ENCODE measurements at places on chromosomes 3 and 15.

- DNase-seq: no peak
Measured at GRCh38 chr3:59813148-59813538, 763.3 kb upstream of the CFAP20DC start.

GRCh38 chr15:27714675-27715074 is 384.4 kb downstream of the OCA2 start:
- DNase-seq: no peak

DNA sequence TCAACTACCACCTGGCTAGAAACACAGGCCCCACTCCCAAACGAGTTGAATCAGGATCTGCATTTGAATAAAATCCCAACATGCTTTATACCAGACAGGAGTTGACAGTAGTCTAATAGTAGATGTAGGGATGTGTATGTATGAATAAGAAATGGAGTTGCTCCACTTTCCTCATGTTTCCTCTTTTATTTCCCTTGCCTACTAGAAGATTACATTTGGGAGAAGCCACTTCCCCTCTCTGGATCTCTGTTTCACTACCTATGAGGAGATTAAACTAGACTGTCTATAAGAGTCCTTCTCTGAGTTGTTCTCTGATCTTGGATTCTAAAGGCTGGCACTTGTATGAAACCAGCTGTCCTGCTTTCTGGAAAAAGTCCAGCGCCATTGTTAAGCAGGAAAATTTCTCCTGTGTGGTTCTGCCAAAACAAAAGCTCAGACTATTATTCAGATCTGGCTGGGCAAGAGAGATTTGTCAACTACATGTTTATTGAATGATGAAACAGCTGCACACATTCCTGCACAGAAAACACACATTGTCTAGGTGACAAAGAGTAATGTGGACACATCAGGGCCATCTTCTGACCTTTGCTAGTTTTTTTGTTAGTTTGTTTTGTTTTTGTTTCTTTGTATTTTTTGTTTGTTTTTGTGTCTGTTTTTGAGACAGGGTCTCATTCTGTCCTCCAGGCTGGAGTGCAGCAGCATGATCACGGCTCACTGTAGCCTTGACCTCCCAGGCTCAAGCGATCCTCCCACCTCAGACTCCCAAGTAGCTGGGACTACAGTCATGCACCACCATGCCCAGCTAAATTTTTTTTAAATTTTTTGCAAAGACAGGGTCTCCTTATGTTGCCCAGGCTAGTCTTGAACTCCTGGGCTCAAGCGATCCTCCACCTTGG is 29.9 kb downstream of the ACP3 start:
- DNase-seq: peak; percentile 58

DNA sequence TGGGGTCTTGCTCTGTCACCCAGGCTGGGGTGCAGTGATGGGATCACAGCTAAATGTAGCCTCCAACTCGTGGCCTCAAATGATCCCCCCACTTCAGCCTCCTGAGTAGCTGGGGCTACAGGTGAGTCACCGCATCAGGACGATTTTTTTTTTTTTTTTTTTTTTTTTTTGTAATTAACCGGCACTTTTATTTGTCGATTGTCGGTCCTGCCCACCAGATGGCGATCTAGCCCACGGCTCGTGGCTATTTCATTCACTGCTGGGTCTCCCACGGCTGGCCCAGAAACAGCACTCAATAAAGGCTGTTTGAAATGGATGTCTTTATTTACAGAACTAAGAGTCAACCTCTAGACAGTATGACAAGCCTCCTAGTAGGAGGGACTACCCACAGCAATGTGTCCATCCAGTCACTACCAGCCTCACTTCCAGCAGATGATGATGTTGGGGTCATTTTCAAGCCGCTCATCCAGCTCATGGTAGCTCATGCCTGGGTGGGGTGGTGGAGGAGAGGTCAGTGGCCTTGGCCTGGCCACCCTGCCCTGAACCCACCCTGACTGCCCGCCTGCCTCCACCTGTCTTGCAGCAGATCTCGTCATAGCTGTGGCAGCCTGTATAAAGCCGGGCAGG is 1.8 kb upstream of the ZMYND10 start:
- peak; percentile 77 for DNase-seq

GRCh38 chr3:133620066-133620784 is 41.5 kb downstream of the TOPBP1 start:
- DNase-seq: no peak

DNA sequence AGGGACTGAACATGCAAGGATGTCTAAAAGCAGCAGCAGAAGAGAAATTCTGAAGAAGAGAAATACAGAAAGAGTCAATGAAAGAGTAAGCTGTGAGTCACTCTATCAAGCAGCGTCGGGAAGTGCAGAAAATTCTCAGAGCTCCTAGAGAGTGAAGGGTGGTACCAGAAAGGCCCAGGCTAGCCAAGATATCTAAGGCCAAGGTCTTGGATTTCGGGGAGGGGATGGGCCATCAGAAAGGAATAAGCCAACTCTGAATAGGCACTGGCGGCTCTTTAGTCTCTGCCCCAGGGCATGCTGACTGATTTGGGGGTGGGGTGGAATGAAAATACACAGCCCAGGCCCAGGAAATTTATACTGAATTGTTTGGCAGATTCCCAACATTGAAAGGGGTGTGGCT is 70.8 kb downstream of the GPR156 start:
- peak; percentile 31 for DNase-seq

DNA sequence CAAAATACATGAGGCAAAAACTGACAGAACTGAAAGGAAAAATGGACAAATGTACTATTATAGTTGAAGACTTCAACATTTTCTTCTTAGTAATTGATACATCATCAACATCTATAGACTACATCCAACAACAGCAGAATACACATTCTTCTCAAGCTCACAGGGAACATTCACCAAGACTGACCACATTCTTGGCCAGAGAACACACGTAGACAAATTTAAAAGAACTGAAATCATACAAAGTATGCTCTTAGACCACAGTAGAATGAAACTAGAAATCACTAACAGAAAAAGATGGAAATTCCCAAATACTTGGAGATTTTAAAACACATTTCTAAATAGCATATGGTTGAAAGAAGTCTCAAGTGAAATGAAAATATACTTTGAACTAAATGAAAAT is 55.1 kb upstream of the NSMCE3 start:
- DNase-seq: no peak

DNA sequence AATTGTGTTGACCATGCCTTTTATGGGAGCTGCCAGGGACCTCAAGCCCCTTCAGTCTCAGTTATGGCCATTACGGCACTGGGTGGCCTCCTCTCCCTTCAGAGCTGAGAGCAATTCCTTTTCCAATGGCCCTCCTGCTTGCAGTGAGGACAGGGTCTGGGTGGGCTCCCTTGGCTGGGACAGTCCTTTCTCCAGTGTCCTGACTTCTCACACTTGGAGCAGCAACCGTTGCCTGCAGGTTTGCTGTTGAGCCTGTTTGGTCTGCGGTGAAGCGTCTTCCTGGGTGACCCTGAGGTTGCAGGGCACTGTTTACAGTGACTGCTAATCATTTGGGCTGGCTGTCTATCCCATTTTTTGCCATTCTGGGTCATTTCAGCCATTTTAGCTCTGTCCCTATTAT is 3.5 kb upstream of the CCDC80 start:
- no peak for DNase-seq

GRCh38 chr15:72179950-72180581 is 17.5 kb downstream of the GRAMD2A start:
- no peak for DNase-seq

GRCh38 chr3:40912461-40912860 is 286.8 kb upstream of the CTNNB1 start:
- DNase-seq: no peak

- DNase-seq: peak; percentile 89
Measured at GRCh38 chr3:53238051-53238850, 17.6 kb downstream of the TKT start.

GRCh38 chr3:41143421-41144031 is 55.8 kb upstream of the CTNNB1 start:
- DNase-seq: no peak

GRCh38 chr15:69686626-69687025 is 234.0 kb downstream of the RPLP1 start:
- DNase-seq: no peak

DNA sequence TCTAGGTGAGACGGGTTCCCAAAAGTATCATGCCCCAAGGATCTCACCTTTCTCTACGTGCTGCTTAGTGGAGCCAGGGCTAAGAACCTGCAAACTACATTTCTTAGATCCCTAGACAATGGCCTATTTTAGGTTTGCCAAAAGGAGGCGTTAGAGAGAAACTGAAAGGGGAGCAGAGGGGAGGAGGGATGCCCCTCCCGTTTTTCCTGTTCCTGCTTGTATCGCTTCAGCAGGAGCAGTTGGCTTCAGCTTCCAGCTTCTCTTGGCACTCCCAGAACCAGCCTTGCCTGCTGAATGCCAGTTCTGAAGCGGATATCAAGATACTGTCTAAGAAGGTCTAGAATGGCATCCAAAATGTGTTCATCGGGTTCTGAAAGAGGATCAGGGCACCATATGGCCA is 58.4 kb upstream of the ABHD17C start:
- no peak for DNase-seq

DNA sequence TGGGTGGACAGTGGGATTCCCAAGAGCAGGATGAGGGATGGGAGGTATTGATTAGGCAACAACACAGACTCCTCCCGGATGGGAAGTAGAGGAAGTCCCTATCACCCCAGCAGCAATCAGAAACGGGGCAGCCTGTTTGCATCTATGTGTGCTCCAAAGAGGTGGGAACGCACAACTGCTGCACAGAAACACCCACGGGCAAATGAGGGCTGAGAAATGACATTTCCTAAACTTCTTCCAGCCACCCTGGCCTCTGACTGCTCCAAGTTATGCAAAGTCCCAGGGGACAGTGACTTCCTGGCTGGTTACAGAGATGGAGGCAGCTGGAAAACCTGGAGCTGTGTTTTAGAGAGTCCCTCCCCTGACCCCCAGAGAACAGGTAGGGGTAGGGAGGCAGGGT is 42.6 kb downstream of the HCN4 start:
- DNase-seq: no peak

DNA sequence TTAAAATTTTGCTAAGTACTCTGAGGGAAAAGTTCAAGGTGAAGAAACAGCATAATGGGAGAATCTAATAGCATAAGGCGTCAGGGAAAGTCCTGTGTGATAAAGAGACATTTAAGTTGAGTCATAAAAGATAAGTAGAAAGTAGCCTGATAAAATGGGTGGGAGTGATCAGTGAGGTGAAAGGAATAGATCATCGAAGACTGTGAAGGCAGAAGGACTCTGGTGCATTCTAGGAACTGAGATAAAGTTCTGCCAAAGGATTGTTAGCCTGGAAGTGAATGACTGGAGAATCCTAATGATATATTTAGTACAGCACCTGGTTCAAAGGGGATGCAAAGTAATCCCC is 149.9 kb downstream of the CFAP20DC start:
- DNase-seq: no peak

GRCh38 chr3:188270423-188270972 is 116.5 kb downstream of the LPP start:
- DNase-seq: peak; percentile 76

GRCh38 chr15:93250209-93250608 is 161.2 kb upstream of the RGMA start:
- no peak for DNase-seq

DNA sequence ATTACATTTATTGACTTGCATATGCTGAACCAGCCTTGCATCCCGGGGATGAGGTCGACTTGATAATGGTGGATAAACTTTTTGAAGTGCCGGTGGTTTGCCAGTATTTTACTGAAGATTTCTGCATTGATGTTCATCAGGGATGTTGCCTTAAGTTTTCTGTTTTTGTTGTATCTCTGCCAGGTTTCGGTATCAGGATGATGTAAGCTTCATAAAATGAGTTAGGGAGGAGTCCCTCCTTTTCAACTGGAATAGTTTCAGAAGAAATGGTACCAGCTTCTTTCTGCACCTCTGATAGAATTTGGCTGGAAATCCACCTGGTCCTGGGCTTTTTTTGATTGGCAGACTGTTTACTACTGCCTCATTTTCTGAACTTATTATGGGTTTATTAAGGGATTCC is 250.8 kb downstream of the TBC1D5 start:
- no peak for DNase-seq

DNA sequence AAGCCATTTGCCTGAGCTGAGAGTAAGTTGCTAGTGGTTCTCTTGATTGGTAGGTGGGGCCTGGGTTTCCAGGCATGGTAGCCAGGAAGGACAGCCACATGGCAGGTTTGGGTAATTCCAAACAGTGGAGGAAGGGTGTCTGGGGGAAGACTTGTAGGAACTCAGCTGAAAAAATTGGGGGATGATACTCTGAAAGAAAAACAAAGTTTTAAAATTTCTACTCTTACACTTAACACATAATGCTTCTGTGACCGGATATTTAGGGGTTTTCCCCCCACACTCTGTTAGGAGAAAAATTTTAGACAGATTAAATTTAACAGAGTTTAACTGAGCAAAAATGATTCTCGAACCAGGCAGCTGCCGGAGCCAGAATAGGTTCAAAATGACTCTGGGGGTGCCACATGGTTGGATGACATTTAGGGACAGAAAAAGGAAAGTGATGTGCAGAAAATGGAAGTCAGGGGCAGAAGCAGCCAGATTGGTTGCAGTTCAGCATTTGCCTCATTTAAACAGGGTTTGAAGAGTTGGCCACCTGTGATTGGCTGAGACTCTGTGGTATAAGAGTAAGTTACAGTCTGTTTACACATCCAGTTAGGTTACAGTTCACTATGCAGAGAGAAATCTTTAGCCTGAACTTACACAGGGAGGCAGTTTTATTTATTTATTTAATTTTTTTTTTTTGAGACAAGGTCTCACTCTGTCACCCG is 8.1 kb downstream of the B2M start:
- DNase-seq: no peak

DNA sequence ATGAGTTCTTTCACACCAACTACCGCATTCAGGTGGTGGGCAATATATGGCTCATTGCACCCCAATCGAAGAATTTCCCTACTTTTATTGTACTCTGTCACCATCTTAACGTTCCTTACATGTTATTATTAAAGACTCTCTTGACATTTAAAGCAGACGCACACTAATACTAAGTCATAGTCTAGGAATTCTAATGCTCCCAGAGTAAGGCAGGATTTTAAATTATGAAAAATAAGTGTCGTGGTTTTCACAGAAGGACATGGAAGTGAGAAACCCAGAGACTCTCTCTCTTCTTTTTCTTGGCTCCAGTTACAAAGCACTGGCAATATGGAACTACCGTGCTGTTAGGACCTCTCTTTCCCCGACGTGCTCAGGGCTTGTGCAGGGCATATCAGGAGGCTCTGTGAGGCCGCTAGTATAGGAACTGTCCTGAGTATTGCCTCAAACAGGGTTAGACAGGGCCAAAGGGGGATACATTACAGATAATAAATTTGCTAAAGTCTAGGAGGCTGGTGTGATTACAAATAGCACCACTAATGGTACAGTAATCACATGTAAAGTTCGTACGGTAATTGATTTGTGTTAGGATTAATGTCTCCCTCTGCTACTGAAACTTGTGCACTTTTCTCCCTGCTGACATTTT is 590.8 kb downstream of the FOXP1 start:
- peak; percentile 21 for DNase-seq

DNA sequence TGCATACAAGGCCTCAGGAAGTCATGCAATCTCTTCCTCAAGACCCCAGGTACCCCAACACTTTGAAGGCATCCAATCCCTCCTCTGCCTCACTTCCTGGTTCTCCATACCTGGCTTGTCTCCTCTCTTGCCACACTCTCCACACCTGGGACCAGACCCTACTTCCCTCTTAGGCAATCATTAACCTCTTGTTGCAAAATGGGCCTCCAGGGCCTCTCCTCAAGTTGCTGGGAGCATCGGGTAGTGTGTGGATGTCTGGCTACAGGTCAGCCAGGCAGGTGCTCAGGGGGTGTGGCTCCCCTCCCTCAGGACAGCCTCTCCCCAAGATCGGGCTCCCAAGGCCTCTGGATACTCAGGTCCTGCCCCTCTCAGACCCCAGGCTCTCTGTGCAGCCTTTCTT is 8.6 kb downstream of the PLA2G4E start:
- no peak for DNase-seq
